ENCODE measurements at places on chromosomes 7 and 10.
A peak's percentile ranks its signal among the peaks of the same experiment; 100 is the strongest.

- peak; percentile 5 for DNase-seq
Observed at GRCh38 chr10:104424719-104425118, 71.1 kb downstream of the CFAP58 start.

DNA sequence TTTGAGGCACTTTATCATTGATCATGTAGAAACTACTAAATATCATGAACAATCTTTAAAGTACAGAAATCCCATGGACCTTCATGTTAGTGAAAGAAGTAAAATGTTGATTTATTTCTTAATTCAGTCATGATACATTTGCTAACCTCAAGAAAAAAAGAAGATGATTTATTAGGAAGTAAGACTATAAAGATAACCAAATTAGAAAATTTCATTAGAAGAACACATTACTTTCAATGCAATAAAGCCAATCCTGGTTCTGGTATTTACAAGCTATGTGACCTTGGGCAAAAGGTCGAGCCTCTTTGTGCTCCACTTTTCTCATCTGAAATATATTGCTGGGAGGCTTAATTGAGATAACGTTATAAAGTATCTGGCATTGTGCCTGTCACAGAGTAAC, 365.0 kb downstream of the KIF20B start:
- no peak for DNase-seq

GRCh38 chr7:138878856-138879255, 80.9 kb upstream of the ATP6V0A4 start:
- DNase-seq: no peak

DNA sequence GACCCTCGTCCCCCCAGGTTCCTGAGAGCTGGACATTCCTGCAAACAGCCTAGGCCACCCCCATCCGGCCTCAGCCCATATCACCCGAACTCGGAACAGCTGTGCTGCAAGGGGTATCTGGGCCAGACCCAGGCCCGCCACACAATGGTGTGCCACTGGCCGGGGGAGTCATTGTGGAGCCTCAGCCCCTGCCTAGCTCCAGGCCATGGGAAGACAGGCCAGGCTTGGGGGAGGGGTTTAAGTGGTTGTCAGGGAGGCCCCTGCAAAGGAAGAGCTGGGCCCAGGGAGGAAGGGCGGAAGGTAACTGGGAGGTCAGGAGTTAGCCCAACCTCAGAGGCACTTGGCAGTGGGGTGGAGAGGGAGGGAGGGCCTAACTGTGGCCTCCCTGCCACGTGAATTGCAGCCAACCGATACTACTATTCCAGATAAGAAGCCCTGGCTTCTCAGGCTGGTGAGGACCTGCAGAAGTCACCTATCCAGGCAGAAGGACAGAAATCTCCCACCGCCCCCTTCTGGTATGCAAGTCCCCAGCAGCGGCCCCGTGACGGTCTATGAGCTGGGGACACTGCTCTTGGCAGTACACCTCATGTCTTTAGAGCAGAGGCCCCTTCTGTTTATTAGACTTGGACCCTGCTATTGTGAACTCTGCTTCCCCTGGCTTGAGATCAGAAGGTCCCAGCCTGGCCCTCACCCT, 26.8 kb downstream of the VSIR start:
- DNase-seq: peak; percentile 48

DNA sequence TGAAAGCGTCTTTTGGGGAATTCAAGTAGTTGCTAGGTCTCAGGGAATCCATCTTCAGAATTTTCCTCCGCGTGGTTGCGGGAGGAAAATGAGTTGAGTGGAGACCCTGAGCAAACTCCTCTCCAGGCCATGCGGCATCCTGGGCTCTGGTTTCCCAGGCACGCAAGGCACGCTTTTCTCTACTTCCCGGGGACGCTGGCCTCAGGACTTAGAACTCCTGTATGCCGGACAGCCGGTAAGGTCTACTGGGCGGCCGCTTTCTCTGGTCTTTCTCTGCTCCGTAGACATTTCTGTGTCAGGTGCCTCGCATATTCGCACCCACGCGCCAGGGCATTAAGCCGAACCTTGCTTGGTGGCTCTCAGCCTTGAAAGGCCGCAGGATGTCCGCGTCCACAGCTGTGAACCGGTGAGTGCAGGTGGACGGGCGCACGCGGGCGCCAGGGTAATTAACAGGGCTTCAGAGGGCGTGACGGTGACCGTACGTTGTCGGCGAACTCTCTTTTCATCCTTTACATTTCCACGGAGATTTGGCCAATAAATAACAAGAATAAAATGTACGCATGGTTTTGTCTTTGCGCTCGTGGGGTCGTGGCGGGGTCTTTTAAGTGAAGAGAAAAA, 992 bp upstream of the RBM20 start:
- no peak for DNase-seq

DNA sequence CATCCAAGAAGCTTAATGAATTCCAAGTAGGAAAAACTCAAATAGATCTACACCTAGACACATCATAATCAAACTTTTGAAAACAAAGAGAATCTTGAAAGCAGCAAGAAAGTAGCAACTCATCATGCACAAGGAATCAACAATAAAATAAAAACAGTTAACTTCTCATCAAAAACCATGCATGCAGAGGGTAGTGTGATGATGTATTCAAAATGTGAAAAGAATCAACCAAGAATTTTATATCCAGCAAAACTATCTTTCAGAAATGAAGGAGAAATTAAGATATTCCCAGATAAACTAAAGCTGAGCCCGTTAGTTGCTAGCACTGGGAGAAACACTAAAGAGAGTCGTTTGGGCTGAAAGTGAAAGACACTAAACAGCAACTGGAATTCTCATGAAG, 4.3 kb upstream of the PARP12 start:
- no peak for DNase-seq

Measured in GM20000 (cell line).